ENCODE measurements at places on chromosomes 4 and X.

- DNase-seq = no peak
These were observed 20.7 kb downstream of the SPANXC start for GRCh38 chrX:141221611-141222010.

GRCh38 chr4:165872461-165873297 is at the start of gene TLL1:
TLL1 (plus strand) TSS chr4:165873237; CDS start chr4:165873905, 668 bp downstream.
- DNase-seq = no peak

GRCh38 chr4:186829740-186830449 is 106.2 kb upstream of the FAT1 start:
- DNase-seq = peak; percentile 60

GRCh38 chr4:124783847-124784246 is 71.3 kb upstream of the ANKRD50 start:
- DNase-seq = no peak

- no peak for DNase-seq
These were observed 24.0 kb upstream of the GBA3 start for GRCh38 chr4:22668702-22669101.

DNA sequence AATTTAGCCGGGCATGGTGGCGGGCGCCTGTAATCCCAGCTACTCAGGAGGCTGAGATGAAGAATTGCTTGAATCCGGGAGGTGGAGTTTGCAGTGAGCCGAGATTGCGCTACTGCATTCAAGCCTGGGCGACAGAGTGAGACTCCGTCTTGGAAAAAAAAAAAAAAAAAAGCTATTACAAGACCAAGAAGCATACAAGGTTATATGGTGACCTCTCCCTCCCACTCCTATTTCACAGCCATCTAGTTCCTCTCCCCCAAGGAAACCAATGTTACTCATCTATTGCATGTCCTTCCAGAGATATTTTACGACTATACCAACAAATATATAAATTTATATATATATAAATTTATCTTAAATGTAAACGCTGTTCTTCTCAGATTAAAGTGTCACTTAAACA is 3.2 kb downstream of the SLC9A7 start:
- DNase-seq = no peak

DNA sequence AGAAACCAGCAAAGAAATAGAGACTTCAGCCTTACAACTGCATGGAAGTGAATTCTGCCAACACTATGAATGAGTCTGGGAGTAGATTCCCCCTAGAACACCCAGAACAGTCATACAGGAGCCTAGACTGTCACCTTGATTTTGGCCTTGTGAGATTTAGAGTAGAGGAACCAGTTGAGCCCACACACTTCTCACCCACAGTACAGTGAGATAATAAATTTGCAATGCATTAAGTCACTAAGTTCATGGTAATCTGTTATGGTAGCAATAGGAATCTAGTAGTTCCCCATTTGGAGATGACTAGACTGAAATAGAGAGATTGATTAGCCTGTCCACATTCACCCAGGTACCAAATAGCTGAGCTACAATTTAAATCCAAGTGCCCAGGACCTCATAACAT is 59.0 kb downstream of the FAM13A start:
- no peak for DNase-seq

DNA sequence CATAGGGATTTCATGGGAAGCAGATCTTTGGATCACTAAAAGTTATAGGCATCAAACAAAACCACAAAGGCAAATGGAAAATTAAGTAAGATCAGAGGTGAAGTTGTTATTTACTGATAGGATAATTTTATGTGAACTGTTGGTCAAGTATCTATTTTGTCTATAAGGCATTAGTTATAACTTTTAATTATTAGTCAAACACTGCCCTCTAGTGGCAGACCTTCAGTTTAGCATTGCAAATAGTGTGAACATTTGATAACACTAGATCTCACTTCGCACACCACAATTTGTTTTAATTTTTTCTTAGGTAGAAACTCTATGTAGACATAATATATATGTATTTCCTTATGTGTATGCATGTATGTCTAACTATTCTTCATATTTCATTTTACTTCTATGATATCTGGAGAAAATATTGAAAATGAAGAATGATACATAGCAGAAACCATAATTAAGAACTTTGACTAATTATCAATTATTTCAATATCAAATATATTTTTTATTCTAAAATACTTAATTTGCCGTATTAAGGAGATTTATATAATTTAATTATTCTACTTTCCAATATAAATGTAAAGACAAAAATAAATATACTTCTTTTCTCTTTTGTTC is 214.5 kb upstream of the TACR3 start:
- DNase-seq = peak; percentile 8

DNA sequence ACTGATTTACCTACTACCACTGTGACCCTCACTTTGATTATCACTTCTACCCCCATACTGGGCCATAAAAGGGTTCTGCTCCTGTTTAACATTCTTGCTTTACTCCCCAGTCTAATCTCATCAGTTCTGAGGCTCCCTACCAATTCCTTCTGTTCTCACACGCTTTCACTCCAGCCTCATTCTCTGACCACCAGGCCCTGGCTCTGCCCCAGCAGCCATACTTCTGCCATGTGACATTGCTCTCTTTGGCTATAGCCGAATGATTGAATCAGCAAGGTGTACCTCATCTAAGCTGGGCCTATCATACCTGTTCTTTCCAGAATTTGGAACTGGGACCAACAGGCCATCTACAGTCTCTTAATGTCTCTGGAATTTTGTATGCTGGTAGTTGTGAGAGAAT is 14.4 kb upstream of the ELF2 start:
- DNase-seq = no peak

GRCh38 chr4:78237360-78237759 is 180.2 kb downstream of the FRAS1 start:
- no peak for DNase-seq

GRCh38 chr4:6763330-6763851 is 19.1 kb upstream of the KIAA0232 start:
- no peak for DNase-seq

GRCh38 chr4:173697840-173698239 is 167.8 kb upstream of the HAND2 start:
- DNase-seq = no peak

- DNase-seq = no peak
These were observed 59.3 kb upstream of the MAGED1 start for GRCh38 chrX:51834076-51834475.

DNA sequence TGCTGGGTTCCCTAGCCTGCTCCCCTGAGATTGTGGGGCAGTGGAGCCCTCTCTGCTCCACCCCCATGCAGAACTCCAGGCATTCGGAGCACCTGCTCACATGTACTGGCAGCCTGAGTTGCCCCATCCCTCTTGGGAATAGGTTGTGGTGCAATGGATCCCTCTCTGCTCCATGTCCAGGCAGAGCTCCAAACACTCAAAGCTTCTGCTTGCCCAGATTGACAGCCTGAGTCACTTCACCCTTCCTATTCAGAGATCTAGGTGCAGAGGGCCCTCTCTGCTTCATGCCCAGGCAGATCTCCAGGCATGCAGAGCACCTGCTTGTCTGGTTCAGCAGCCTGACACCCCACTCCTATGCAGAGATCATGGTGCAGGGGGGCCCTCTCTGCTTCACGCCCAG is 18.6 kb upstream of the TEX13B start:
- DNase-seq = no peak

Data from hepatic stellate cell (primary cell).